EH (cell line): ENCODE measurements at places on chromosomes 6 and 20.

GRCh38 chr6:43972179-43972912 is 154.9 kb downstream of the MRPL14 start:
- no peak for DNase-seq

- peak; percentile 1 for DNase-seq
Measured at GRCh38 chr20:40431611-40432010, 257.4 kb downstream of the MAFB start.

- DNase-seq = peak; percentile 36
Measured at GRCh38 chr6:117265410-117266256, at the start of gene VGLL2. Gene VGLL2, plus strand, starts transcription at chr6:117265558. Its CDS starts 206 bp downstream, at chr6:117265764.

- no peak for DNase-seq
Measured at GRCh38 chr20:54661880-54662465, 186.6 kb downstream of the DOK5 start.

DNA sequence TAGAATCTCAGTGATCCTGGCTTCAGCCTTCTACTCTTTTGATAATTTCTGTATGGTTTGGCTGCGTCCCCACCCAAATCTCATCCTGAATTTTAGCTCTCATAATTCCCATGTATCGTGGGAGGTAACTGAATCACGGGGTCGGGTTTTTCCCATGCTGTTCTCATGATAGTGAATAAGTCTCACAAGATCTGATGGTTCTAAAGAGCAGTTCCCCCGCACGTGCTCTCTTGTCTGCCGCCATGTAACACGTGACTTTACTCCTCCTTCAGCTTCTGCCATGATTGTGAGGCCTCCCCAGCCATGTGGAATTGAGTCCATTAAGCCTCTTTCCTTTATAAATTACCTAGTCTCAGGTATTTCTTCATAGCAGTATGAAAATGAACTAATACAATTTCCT is 507.2 kb downstream of the CDH26 start:
- DNase-seq = no peak

- DNase-seq = no peak
Measured at GRCh38 chr6:2665146-2666070, 85.3 kb downstream of the MYLK4 start.

DNA sequence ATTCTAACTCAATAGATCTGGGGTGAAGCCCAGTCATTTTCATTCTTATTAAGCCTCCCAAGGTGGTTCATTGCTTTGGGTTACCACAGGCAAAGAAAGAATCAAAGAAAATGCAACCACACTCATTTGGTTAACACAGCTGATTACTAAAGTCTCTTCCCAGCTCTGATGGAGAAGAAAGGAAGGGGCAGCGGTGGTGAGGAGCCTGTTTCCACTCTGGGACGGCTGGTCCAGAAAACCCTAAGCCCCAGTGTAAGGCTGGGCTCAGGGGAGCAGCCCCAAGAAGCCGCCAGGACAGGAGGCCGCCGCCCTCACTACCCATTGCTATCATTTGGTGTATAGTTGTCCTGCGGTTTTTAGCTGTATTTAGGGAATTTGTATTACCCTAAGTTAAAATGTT is 226.9 kb downstream of the CD83 start:
- no peak for DNase-seq

DNA sequence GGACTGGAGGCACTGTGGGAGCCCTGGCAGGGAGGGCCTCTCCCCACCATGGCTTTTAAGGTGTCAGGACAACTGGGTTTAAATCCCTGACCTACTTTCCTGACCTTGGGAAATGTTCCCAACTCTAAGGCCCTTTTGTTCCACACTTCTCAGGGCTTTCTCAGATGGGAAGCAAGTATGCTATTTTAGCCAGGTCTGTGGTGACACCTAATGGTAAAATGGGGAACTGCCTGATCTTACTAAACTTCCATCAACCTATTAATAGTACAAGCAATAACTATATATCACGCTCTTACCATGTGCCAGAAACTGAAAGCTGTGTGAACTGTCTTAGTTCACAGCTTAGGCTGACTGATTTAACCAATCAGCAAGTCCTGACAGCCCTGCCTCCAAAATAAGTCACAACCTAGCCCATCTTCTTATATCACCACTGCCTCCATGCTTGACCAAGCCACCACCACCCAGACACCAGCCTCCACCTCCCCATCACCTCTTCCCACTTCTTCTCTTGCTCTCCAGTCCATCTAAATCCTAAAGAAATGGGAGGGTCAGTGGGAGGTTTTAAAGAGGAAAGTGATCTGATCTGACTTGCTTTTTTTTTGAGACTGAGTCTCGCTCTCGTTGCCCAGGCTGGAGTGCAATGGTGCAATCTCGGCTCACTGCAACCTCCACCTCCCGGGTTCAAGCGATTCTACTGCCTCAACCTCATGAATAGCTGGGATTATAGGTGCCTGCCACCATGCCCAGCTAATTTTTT is 6.9 kb upstream of the BLCAP start:
- DNase-seq = peak; percentile 85

GRCh38 chr20:5797165-5797564 is 47.0 kb downstream of the SHLD1 start:
- no peak for DNase-seq

- peak; percentile 30 for DNase-seq
Measured at GRCh38 chr6:73516514-73517489, 4.0 kb downstream of the EEF1A1 start.

- peak; percentile 71 for DNase-seq
Measured at GRCh38 chr20:44747166-44748004, 1.7 kb downstream of the KCNK15 start.

- DNase-seq = peak; percentile 65
Measured at GRCh38 chr6:34792605-34793500, 970 bp downstream of the BLTP3A start.

DNA sequence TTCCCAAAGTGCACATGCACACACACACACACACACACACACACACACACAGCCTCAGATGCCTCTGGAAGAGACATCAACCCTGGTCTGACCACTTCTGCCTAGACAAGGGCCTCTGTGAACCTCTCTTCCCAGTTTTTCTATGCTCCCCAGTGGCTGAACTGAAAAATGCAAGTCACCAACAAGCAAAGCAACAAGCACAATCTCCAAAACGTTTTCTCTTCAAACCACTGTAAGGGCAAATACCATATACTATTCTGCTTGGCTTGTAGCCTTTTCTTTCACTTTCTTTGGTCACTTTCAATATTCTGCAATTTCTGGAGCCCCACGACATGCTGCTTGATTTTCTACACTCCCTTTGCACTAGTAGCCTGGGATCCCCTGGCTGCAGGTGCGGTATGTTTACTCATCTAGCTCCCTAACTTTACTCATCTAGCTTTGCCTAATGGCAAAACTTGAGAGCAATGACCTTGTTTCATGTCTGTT is 121.4 kb upstream of the DST start:
- DNase-seq = peak; percentile 59

GRCh38 chr6:55980627-55981211 is 105.3 kb upstream of the BMP5 start:
- peak; percentile 45 for DNase-seq

DNA sequence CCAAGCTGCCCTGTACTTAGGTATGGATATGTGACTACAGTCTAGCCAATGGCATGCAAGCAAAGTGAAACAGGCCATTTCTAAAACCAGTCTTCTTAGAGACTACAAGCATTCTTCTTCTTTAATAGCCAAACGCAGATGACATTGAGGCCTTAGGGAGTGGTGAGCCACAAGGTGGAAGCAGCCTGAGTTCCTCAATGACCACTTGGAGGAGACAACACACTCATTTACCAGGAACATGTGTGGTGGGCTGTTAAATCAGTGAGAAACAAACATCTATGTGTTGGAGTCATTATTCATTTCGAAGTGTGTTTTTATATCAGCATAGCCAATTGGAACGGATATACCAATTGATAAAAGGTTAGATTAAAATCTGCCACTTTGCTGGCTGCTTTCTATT is 122.0 kb downstream of the GFRAL start:
- no peak for DNase-seq

- no peak for DNase-seq
Measured at GRCh38 chr6:39211183-39211582, 18.1 kb downstream of the KCNK5 start.

- no peak for DNase-seq
Measured at GRCh38 chr6:51429017-51429712, 610.5 kb downstream of the TFAP2B start.

DNA sequence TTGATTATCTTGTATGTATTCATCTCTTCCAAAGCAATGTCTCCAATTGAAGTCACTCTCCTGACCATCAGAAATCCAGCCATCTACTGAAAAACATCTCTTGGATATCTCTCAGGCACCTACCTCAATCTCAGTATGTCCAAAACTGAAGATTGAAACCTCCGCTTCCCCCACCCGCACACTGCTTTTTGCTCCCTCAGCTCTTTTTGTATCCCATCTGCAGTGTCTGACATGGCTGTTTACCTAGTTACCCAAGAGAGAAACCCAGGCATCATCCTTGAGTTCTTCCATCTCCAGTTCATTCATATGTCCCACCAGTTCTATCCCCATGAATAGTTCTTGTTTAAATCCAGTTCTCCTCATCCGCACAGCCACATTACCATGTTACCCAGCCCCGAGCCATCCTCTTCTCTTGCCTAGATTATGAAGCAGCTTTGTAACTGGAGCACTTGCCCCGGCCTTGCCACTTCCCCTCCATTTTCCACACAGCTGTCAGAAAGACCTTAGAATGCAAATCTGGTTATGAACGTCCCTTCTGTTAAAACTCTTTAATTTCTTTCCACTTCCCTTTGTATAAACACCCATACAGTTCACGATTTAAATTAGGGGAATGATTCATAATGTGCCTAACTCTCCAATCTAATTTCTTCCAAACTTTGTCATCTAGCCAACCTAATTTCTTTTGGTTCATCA is 40.5 kb upstream of the GCLC start:
- no peak for DNase-seq

GRCh38 chr6:12232821-12233220 is 57.3 kb upstream of the EDN1 start:
- DNase-seq = no peak

- DNase-seq = no peak
Measured at GRCh38 chr6:30507849-30508827, 18.8 kb downstream of the HLA-E start.

DNA sequence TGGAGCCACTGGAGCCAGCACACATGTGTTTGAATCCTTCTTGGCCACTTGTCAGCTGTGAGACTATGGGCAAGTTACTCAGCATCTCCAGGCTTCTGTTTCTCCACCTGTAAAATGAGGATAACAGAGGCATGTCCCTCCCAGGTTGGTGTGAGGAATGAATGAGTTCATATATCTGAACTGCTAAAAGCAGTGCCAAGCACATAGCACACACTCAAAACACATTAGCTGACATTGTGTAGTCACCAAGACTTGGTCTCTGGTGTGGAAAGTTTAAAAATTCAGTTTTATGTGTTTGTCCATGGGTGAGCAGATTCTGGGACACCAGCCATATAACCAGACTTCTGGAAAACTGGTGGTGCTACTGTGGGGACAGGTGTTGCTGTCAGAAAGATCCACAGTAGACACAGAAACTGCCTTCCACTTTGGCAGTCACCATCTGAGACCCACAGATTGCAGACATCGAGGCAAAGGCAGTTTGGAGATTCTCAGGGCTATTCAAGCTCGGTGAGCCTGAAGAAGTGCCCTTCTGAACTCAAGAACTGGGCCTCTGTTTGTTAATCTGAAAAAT is 115.8 kb downstream of the MRPL14 start:
- peak; percentile 53 for DNase-seq

DNA sequence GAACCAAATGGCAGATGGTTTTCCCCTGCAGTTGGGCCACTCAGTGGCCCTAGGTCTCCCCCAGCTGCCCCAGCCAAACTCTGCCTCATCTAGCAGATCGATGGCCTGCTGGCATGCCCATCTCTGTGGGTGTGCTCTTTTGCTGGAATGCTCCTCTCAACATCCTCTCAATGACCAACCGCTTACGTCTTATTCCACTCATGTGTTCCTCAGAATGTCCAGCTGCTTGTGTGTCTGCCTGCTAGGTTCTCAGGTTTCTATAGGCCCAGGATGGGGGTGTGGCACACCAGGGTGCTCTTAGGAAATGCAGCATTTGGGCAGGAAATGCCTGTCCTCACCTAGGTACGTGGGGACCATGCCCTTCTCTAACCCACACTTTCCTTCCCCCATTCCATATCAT is 509.9 kb upstream of the SYNCRIP start:
- no peak for DNase-seq

DNA sequence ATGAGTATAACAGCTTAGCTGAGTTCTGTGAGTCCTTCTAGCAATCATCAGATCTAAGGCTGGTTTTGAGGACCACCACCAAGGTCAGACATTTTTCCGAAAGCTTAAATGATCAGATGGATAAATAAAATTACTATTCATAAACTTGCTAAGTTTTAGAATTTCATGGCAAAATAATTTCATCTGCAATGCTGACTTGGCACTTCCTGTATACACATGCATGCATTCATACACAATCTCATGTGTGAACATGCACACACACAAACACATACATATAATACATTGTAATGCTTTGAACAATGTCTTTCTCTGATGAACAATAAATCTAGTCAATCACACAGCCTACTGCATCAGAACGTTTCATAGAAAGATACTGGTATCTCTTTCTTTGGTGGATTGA is 1068.3 kb downstream of the HACE1 start:
- DNase-seq = no peak

GRCh38 chr6:38080360-38080759 is 260.8 kb downstream of the ZFAND3 start:
- DNase-seq = peak; percentile 61

DNA sequence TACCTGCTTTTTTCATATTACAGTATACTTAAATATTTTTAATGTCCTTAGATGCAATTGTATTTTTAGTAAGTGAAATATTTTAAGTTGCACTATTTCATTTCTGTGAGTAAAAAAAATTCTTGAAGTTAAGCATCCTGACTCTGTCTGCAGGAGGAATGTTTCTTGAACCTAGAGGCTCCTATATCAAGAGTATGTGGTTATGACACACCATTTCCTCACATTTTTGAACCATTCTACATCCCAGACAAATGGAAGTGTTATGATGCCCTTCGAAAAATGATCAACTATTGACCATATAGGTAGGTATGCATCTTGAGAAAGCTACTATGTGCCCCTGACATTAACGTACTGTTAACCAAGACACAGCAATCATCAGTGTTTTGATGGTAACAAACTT is 237.0 kb downstream of the BCKDHB start:
- DNase-seq = peak; percentile 37

DNA sequence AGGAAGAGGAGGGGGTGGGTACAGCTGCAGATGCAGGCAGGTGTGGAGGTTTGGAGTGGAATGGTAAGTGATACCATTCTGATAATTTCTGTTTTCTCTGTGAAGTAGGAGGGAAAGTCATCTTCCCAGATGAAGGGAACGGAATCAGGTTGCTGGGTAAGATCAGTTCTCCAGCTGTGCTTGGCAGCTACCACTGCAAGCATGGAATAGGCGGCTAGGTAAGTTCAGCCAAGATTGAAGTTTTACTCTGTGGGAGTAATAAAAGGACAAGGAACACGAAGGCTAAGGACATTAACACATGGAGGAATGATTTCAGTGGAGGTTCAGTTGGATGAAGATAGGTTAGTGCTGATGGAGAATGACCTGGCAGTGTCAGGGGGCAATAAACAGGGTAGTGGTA is 128.3 kb downstream of the CARMIL1 start:
- no peak for DNase-seq

DNA sequence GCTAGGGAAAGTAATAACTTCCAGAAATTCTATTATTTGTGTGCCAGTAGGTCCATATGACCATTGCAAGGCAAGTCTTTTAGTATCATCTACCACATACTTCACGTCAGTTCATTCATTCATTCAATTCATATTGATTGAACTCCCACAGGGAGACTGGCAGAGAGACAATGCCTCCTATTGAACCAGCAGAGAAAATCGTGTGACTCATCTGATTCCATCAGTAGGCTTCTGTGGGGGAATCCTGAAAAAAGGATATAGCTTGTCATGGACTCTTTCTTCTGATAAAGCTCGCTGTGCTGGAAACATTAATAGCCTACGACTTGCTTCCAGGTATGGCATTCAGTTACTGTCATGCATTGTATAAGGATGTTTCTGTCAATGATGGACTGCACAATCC is 45.3 kb upstream of the CNR1 start:
- DNase-seq = no peak
